Activated CD8-positive, alpha-beta memory T cell treated with anti-CD3 and anti-CD28 coated beads for 48 hours (primary cell): ENCODE measurements at places on chromosomes 11 and 22.

- DNase-seq: no peak
Measured at GRCh38 chr11:9741260-9741659, 77.4 kb downstream of the SWAP70 start.

GRCh38 chr22:29604076-29604360 lies 585 bp downstream of the NF2 start:
- no peak for DNase-seq

DNA sequence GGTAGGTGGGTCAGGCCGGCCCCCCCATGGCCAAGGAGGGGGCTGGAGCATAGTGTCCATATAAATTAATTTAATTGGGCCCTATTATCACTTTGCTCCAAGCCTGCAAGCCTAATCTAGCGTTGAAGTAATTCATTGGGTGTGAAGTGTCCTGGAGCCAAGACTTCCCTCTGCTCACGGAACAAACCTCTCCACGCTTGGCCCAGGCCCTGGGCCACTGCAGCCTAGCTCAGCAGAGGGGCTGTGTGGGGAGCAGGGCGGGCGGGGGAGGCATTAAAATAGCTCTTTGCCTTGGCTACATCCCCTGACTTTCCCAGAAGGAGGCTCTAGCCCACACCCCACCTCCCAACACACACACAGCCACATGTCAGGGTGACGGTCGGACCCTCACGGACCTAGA lies 73.5 kb downstream of the THAP12 start:
- no peak for DNase-seq

- DNase-seq: no peak
Measured at GRCh38 chr11:129705341-129705740, 110.3 kb upstream of the TMEM45B start.

- DNase-seq: no peak
Measured at GRCh38 chr11:61120706-61121191, 18.5 kb downstream of the CD5 start.
